ENCODE measurements at places on chromosomes 1 and 21. TPM values are rescaled to one million over a fixed set of nuclear protein-coding genes. Genes with fewer than 3 reads are reported as not detected.

- peaks cover 16% of the 10 kb centered on the region for H3K4me1 ChIP-seq
- H3K27ac ChIP-seq, result no peak overlapping the region
- H3K4me3 ChIP-seq, result no peak overlapping the region
- no peaks in the 10 kb centered on the region for H3K36me3 ChIP-seq
These were observed 60.0 kb upstream of the EPS8L3 start for GRCh38 chr1:109823543-109824348.

GRCh38 chr21:42308161-42308913, 6.9 kb downstream of the TFF3 start:
- no peak overlapping the region for H3K27ac ChIP-seq
- H3K4me1 ChIP-seq, result peaks cover 27% of the 10 kb centered on the region
- DNase-seq, result no peak
- no peak overlapping the region for H3K4me3 ChIP-seq
- no peaks in the 10 kb centered on the region for H3K36me3 ChIP-seq
- no peaks in the 10 kb centered on the region for H3K27me3 ChIP-seq

DNA sequence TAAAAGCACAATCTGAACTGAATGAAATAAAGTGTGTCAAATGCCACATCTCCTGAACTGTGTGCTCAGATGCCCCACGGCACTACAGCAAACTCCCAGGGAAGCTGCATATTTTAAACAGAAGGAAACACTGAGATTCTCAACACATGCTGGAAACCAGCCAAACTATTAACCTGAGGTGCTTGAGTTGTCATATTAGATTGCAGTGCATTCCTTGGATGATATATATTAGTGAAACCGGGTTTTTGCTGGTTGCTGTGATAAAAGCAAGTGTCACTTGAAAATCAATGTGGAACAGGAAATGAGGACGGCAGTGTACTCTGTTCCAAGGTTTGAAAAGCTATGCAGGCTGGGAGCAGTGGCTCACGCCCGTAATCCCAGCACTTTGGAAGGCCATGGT, 8.7 kb downstream of the SYNJ1 start:
- no peak overlapping the region for H3K4me3 ChIP-seq
- peaks cover 7% of the 10 kb centered on the region for H3K36me3 ChIP-seq
- H3K4me1 ChIP-seq, result no peaks in the 10 kb centered on the region
- no peaks in the 10 kb centered on the region for H3K27me3 ChIP-seq

DNA sequence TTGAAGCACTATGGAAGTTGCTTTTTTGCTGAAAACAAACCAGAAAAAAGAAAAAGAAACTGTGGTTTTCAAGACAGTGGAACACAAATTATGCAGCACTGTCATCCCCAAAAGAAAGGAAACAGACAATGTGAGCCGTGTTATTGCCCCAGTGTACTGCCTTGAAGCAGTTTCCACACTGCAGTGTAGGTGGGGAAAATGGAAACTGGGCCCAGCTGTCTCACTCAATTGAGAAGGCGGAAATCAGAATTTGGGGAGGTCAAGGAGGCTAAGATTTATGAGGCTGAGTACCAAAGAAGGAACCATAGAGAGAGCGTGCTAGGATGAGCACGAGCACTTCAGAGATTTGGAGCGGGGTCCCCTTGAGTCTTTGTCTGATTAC, 55.5 kb downstream of the MPZL1 start:
- peaks cover 22% of the 10 kb centered on the region for H3K36me3 ChIP-seq
- H3K4me1 ChIP-seq, result no peaks in the 10 kb centered on the region
- no peaks in the 10 kb centered on the region for H3K27me3 ChIP-seq
- H3K27ac ChIP-seq, result no peak overlapping the region

DNA sequence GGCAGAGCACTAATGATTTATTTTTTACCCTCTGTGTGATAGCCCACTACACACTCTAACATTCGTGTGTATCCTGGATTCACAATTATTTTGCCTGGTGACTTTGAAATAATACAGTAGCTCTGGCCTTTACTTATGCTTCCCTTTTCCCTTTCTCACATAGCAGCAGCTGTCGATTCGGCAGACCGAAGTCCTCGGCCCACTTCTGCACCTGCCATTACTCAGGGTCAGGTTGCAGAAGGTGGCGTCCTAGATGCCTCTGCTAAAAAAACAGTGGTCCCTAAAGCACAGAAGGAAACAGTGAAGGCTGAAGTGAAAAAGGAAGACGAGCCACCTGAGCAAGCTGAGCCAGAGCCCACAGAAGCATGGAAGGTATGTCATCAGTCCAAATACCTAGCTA, 70.8 kb downstream of the TMEM200B start:
- 0 out of 2 replicates have a peak, but pooled peaks cover 5% of the 10 kb centered on the region for H3K36me3 ChIP-seq
- peak; percentile 62 for DNase-seq
- H3K27ac ChIP-seq, result no peak overlapping the region

DNA sequence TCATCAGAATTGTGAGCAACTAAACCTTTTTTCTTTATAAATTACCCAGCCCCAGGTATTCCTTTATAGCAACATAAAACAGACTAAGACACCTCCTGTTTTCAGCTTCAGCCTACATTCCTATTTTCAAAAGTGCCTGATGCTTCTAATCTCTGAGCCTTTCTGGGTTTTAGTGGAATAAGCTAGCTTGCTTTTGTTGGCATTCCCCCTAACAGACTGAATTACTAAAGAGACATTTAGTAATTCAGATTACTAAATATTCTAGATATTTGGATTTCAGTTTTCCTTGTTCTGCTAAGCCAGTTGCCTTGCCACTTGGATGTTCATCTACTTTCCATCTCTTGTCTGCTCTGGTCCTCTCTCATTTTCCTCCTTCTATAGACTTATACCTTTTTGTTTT, 10.5 kb upstream of the GNG12 start:
- H3K27ac ChIP-seq, result no peak overlapping the region
- DNase-seq, result no peak
- no peaks in the 10 kb centered on the region for H3K36me3 ChIP-seq
- H3K27me3 ChIP-seq, result no peaks in the 10 kb centered on the region
- H3K4me3 ChIP-seq, result no peak overlapping the region
- H3K4me1 ChIP-seq, result peaks cover 22% of the 10 kb centered on the region

The C1orf105 gene
- total RNA-seq, result 17.7 TPM

The NUP210L gene
- 0.04 TPM for total RNA-seq

All from SJCRH30 (cell line).